ENCODE measurements at places on chromosomes 5 and 9. TPM values are rescaled to one million over a fixed set of nuclear protein-coding genes. Genes with fewer than 3 reads are reported as not detected.

GRCh38 chr5:14235872-14236271, 92.7 kb downstream of the TRIO start:
- no peak overlapping the region for H3K4me3 ChIP-seq
- H3K27ac ChIP-seq = no peak overlapping the region
- no peaks in the 10 kb centered on the region for H3K36me3 ChIP-seq
- H3K4me1 ChIP-seq = peaks cover 4% of the 10 kb centered on the region
- no peak for DNase-seq

GRCh38 chr5:15003511-15003920, 131.9 kb upstream of the ANKH start:
- H3K27ac ChIP-seq = no peak overlapping the region
- no peaks in the 10 kb centered on the region for H3K27me3 ChIP-seq
- no peaks in the 10 kb centered on the region for H3K36me3 ChIP-seq

CCL21 gene
- total RNA-seq = 5.2 TPM

- H3K36me3 ChIP-seq = no peaks in the 10 kb centered on the region
- no peak overlapping the region for H3K27ac ChIP-seq
- no peak overlapping the region for H3K4me3 ChIP-seq
- no peak for DNase-seq
- H3K27me3 ChIP-seq = no peaks in the 10 kb centered on the region
Measured at GRCh38 chr5:66724349-66725139, 128.4 kb downstream of the MAST4 start.

GDA gene
- total RNA-seq = 1.1 TPM

DNA sequence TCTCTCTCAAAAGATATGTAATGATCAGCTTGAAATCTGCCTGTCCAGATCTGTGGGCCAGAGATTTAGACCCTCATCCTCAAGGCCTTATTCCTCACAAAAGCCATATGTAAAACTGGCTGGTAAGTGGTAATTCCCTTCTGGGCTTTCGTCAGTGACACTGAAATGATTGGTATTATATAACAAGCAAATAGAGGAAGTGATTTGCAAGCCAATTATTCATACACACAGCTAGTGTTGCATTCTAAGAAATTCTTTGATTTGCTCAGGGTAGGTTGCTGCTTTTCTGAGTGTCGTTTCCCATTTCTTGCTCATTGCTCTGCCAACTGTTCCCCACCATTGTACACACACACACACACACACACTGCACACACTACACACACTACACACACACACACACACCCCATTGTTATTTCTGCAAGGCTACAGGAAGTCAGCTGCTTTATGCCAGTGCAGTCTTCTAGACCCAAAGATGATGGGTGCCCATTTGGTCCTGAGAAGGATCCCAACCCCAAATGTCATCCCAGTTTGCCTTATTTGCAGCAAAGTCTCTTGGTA, 76.8 kb downstream of the PRLR start:
- H3K4me1 ChIP-seq = no peaks in the 10 kb centered on the region
- H3K4me3 ChIP-seq = no peak overlapping the region
- no peaks in the 10 kb centered on the region for H3K36me3 ChIP-seq
- H3K27ac ChIP-seq = no peak overlapping the region
- no peak for DNase-seq

Data from suprapubic skin (tissue), 4 donors.